Stimulated activated CD8-positive, alpha-beta memory T cell treated with anti-CD3 and anti-CD28 coated beads, Interleukin-4, amount 100 ng/mL, for 1 hour (primary cell): ENCODE measurements at places on chromosomes 2 and 18.

DNA sequence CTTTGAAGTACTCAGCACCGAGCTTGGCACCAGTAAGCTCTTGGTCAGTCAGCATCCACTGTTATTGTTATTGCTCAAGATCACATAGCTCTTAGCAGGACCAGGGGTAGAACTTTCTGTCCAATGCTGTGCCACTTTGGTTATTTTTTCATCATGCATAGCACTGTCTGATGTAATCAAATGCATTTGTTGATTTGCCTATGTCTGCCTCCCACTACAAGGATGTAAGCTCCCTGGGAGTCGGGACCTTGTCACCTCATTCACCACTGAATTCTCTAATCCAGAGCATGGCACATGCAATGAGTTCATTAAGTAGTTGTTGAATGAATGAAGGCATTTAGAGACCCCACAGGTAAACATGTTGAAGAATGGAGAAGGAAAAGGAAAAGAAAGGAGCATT, 29.0 kb upstream of the DLX1 start:
- DNase-seq, result no peak

DNA sequence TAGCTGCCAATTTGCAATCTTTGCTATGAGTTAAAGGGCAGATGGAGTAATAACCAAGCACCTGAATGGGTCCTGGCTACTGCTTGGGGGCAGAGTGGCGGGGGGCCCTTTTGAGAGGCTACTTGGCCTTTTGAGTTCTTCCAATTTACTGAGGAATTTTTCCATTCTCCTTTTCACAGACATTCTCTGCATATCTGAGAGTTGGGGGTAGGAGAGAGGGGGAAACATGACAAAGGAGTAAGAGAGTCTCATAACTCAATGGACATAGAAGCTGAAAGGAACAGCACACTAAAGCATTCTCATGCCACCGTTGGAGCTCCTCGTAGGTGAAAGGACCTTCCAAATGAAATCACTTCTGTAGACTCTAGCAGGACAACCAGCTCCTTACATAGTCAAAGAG, 16.1 kb downstream of the LGALSL start:
- DNase-seq, result no peak

- no peak for DNase-seq
These were observed 10.8 kb downstream of the TMEM182 start for GRCh38 chr2:102772659-102773058.

GRCh38 chr18:64966667-64967066, 784.1 kb upstream of the CDH7 start:
- DNase-seq, result no peak

DNA sequence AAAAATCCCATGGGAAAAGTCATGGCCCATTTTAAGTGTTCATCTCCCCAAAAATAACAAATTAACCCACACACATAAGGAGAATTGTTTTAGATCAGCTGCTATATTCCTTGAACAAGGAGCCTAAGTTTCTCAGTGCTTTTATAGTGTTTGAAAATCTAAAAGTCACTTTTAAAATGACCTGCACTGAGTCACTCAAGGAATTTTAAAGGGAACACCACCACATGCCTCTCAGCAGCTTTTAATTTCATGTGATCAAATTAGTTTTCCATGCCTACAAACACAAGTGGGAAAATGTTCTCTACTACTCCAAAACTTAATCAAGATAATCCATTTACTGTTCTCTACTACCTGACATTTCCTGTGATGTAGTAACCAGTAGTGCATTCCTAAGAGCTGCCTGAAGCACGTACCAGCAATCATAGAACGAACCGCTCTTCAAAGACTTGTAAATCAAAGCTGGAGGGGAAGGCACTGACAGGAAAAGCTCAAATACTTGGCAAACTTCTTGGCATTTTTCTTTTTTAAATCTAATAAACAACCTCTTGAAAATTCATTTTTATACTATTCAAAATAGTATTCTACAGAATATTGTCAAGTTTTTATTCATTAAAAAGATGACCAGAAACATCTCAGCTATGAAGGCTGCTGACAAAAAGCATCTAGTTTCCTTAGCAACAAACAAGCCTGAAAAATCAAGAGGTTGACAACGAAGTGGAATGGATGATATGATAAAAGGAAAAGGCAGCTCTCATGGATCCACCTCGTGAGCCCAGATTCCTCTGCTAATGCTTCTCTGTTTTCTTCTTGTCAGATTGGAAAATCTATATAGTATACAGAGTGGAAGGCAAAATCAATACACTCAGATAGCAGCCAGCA, 37.2 kb downstream of the LRPPRC start:
- DNase-seq, result no peak
